ENCODE measurements at places on chromosomes 12 and 14.
A peak's percentile ranks its signal among the peaks of the same experiment; 100 is the strongest.

DNA sequence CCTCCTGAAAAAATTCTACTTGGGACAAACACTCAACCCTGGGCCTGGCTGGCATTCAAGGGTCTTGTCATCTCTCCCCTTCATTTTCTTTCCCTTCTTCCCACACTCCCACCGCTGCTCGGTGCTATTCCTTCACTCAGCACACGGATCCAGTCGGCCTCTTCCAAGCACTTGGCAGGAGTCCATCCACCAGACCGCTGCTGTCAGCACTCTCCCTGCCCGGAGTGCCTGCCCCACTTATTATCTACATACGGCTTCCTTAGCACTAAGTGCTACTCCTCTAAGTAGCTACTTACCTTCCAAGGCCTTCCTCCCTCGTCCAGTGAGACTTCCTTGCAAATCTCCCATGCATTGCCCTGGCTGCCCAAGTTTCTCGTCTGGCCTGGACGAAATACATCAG is 29.8 kb downstream of the CALM1 start:
- peak; percentile 81 for DNase-seq

DNA sequence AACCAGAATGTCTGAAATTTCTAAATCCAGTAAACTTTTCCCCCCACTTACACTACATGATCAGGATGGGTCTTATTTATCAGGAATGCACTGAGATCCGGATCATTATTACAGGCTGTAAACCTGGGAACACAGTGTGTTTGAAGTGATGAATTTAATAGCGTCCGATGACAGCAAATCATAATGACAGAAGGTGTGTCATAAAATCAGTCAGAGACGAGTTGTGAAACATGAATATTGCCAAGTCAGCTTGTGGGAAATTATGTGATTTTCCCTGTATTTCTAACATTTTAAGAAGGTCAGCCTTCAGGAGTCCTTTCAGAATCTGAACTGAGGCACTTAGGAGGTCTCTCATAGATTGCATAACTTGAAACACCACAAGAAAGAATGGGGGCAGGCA is 36.7 kb downstream of the RERG start:
- DNase-seq, result no peak

- peak; percentile 51 for DNase-seq
Measured at GRCh38 chr12:59040656-59041055, 120.4 kb upstream of the LRIG3 start.

DNA sequence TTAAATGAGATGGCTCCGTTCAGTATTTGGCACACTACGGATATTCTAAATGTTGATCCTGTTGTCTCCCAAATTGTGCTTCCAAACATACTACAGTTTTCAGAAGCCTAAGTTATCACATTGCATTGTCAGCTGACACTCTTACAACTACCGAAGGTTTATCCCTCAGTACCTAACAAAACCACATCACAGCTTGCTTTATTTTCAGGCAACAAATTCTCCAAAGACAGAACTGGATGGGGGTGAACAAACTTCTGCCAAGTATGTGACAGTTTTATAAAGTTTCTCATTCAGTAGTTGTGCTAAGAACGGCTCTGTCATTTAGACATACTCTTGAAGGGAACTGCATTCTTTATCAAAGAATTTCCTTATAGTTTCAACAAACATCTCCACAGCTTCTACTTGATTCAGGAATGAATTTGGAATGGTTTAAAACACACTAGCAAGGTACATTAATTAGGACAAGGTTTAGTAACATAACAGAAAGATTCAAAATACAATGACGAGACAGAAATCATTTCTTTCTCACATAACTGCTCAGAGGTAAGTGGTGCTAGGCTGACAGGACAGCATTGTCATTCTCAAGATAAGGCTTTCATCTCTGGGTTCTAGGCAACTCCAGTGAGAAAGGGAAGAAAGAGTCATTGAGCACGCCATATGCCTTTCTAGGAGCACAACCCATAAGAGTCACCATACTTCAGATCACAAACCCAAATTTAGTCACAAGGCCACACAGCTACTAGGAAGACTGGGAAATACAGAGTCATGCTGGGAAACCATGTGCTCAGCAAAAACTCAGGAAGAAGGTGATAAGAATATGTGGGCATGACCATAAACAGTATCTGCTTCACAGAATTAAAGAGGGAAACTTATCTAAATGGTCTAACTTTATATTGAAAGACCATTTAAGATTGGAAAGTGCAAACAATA is 100.7 kb downstream of the DUSP6 start:
- DNase-seq, result no peak

DNA sequence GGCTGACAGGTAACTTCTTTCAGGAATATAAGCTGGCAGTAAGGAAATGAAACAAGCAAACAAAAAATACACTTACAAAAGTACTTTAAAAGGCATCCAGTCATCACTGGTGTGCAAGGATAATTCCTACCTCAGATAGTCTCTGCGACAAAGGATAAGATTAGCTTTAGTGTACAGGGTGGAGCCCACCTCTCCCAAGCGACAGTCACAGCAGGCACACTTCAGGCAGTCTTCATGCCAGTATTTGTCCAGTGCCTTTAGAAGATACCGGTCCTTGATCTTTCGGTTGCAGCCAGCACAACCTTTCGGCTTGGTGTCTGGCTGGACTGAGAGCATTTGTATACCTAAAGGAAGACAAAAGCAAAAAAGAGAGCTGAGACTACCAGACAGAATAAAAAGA is 5.4 kb downstream of the LMO3 start:
- DNase-seq, result no peak

DNA sequence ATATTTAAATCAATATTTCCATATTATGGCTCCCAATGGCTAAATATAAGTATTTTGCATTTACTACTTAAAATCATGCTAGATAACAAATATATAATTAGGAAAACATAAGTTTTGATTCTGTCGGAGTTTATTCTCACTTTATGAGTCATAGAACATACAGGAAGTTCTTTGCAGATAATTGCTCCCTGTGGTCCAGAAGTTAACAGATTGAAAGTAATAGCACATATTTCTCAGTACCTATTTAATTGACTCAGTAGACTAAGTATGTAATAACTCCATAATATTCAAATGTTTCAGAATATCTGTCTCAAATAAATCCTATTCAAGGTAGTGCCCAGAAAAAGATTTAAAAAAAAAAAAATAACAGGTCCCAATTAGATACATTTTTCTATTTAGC is 806.0 kb upstream of the ATXN7L3B start:
- DNase-seq, result no peak
